ENCODE measurements at places on chromosomes 16 and 17.

GRCh38 chr17:27336184-27336583 lies 42.3 kb downstream of the WSB1 start:
- no peak for DNase-seq

DNA sequence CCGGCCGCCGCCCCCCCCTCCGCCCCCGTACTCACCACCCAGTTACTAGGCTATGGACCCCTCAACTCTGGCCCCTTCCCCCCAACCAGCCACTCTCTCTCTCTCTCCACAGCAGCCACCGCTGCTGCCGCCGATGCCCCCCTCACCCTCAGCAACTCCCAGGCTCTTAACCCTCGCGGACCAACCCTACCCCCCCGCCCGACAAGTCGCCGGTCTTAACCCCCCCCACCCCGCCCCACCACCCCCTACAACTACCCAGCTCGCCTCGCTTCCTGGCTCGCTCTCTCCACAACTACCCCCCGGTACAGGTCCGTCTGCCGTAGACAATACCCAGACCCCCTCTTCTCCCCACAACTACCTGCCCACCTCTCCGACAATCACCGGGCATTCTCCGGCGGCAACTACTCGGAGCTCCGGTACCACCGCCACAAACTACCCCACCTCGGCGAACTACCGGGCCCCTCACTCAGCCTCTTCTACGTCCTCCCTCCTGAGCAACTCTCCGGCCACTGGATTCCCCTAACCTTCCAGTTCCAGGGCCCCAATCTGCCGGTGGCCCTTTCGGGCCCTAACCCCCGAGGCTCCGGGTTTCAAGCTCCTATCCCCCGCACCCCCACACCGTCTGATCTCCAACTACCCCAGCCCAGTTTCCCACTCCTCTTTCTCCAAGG lies 702 bp downstream of the PHF23 start:
- peak; percentile 52 for DNase-seq

- DNase-seq, result no peak
Observed at GRCh38 chr17:39360537-39360936, 40.9 kb downstream of the FBXL20 start.

GRCh38 chr16:46714797-46715591 lies 25.5 kb downstream of the ORC6 start:
- no peak for DNase-seq

GRCh38 chr16:77840093-77840492 lies 51.7 kb downstream of the VAT1L start:
- DNase-seq, result no peak

DNA sequence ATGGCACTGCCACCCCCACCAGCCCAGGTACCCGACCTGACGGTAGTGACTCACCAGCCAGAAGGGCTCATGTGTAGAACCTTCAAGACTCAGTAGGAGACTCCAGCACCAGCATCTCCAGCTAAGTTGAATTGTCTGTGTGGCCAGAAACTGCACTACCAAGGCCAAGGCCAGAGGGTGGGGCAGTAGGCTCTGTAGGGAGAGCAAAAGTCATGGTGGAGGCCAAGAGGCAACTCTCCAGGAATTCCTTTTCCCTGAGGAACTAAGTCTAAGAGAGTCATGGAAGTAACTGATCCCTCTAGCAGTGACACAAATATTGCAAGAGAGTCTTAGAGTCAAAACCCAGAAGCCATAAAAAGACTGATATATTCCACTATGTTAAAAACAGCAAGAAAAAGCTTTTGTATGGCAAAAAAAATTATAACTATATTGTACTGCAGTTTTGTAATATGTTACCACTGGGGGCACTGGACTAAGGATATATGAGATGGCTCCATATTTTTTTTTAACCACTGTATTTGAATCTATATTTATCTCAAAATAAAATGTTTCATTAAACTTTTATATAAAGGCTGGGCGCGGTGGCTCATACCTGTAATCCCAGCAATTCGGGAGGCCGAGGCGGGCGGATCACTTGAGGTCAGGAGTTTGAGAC lies 30.2 kb upstream of the GUCY2D start:
- no peak for DNase-seq

GRCh38 chr16:72013888-72014581 lies 5.5 kb downstream of the DHODH start:
- no peak for DNase-seq

GRCh38 chr17:53088481-53088880 lies 734.2 kb upstream of the KIF2B start:
- DNase-seq, result no peak

GRCh38 chr16:22395960-22396359 lies 21.5 kb upstream of the CDR2 start:
- no peak for DNase-seq

DNA sequence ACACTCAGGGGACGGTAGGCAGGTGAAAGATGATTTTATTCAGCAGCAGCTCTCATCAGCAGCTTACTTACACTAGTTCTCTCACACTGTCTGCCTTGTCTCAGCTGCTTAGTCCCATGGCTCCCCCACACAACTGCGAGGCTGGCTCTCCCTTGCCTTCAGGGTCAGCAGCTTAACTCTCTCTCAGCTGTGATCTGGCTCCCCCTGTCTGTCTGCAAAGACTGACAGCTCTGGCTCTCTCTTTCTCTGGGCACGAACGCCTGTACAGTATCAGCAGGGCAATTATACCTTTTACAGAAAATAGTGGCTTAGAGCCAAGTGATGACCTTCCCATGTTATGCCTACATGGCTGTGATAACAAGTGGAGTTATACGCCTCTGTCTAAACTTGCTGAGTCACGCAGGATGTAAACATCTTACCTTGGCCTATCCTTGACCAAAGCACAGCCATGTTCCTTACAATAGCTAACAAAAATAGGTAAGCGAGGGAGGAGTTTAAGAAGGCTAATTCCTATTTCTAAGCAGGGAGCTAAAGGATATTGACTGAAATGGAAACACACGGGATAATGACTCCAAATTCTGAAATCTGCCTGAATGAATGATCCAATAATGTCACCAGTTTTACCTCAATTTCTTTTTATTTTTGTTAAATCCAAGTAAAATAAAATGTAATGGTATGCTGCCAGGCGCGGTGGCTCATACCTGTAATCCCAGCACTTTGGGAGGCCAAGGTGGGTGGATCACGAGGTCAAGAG lies 1.1 kb upstream of the NDUFAB1 start:
- DNase-seq, result peak; percentile 74

- no peak for DNase-seq
Observed at GRCh38 chr16:24270721-24271442, 14.7 kb downstream of the CACNG3 start.

DNA sequence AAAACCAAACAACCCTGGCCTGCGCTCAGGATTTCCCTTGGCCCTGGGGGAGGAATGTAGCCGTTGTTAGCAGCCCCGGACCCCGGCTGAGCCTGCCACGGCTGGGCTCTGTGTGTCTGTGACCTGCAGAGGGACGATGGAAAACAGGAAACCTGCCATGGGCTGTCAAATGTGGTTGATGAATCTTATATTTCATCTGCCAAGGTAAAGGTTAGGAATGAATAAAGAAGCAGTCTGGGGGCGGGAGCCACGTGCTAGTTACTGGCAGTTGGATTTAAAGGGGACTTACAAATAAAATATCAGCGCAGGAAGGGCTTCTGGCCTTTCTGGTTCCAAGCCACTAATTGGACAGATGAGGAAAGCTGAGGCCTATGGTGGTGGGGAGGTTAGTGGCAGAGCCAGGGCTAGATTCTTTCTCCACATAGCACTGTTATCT lies at the start of gene KRT23:
KRT23 (minus strand) TSS at position 263 of the 436 bp plus-strand sequence. CDS start 1,043 bp downstream, outside the sequence.
- DNase-seq, result peak; percentile 69

- no peak for DNase-seq
Observed at GRCh38 chr17:77146246-77146632, 5.5 kb downstream of the SEC14L1 start.

GRCh38 chr17:33674685-33675084 lies 381.6 kb upstream of the ASIC2 start:
- DNase-seq, result peak; percentile 62

GRCh38 chr16:11708421-11708820 lies 34.2 kb downstream of the TXNDC11 start:
- DNase-seq, result no peak

DNA sequence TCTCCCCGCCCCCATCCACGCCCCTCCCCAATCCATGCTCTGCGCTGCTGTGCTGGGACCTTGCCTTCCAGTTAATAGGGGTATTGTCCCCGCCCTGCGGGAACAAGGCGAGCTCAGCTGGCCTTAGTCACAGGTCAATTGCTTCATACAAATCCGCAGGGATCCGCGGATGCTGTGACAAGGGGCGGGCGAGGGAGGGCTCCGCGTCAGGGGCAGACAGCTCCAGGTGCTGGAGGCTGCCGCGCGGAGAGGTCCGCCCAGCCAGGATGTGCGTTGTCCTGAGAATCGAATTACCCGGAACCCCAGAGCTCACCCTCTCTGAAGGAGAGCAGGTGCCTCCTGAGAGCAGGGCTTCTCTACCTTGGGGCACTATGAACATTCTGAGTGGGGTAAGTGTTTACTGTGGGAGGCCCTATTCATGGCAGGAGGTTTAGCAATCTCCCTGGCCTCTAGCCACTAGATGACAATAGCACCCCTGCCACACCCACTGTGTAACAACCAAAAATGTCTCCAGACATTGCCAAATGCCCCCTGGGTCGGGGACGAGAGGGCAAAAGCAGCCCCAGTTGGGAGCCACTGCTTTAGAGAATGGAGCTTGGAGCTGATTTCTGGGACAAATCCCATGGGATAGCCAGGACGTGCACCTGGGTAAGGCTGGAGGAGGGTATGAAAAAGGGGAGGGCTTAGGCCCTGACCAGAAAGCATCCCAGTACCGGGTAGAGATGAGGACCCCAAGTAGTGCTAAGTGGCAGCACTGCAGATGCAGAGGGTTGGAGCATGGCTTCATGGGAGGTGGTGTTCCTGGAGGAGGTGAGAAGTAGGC lies 138.2 kb downstream of the CYLD start:
- peak; percentile 70 for DNase-seq

DNA sequence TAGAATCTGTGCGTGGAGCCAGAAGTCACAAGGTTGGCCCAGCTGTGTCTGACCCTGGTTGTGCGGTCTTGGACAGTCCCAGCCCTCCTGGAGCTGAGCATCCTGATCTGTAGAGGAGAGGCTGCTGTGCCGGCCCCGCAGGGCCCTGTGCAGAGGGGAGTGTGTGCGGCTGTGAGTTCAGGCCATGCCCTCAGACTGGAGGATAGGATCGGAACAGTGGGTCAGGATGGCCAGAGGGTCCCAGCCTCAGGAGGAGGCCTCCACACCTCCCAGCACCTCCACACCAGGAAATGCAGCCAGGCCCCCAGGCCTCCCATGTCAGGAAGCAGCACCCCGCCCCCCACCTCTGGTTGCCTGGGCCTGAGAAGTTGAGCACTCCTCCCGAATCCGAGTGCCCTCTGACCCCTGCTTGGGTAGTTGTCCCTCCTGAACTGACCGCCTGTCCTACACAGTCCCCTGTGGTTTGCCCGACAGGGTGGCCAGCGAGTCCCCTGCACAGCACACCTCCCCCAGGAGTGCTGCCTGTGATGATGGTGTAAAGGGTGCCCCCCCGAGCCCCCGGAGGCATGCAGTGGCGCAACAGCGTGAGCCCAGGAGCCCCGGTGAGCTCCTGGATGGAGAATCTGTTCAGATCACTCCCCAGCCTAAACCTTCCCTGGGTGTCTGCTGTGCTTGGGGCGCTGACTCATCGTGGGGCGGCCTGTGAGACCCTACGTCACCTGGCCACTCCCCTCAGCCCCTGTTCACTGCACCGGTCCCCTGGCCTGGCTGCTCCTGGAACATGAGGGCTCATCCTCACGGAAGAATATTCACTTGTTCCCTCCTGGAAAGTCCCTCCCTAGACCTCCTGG lies 285.2 kb downstream of the SEC14L1 start:
- DNase-seq, result no peak

DNA sequence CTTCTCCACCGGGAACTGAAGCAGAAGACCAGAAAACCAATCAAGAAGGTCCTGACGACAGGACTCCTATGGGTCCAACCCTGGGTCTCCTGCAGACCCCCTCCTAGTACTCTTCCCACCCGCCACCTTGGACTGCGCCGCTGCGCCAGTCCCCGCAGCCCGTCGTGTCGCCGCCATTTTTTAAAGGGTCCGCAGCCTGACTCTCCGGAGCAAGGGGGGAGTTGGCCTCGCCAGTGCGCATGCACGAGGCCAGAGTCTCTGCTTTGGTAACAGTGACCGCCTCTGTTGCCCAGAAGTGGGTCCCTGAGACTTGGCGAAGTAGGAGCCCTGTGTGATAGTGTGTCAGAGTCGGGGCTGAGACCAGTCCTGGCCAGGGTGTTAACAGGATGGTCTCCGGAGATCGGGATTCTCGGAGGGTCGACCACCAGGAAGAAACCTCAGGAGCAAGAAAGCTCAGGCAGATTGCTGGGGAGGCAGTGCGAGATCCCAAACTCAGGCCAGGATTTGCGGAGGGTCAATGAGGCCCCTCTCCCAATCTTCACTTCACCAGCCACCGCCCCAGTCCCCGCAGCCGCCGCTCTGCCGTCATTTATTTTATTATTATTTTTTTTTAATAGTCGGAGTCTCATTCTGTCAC lies 612.5 kb downstream of the KCNJ18 start:
- no peak for DNase-seq

- DNase-seq, result peak; percentile 25
Observed at GRCh38 chr17:52159246-52160135, 977 bp upstream of the CA10 start.

DNA sequence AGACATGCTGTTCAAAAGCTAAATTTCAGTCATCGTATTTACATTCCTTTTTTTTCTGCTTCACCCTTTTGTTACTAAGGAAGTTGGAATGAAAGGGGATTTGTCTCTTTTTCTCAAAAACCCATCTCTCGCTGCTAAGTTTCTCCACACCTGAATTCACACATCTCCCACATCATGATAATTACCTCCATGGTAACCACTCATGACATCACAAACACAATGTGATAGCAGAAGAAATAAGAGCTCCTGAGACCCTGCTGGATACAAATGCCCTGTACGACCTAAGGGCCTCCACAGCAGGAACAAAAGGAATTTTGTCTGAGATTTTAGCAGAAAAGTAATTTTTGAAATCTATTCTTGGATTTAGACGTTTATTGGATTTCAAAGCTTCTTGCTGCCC lies 82.6 kb upstream of the GNAO1 start:
- peak; percentile 81 for DNase-seq

- DNase-seq, result peak; percentile 53
Observed at GRCh38 chr17:81241648-81242420, 2.7 kb downstream of the NDUFAF8 start.

GRCh38 chr16:56852401-56852730 lies 12.6 kb upstream of the SLC12A3 start:
- DNase-seq, result no peak

DNA sequence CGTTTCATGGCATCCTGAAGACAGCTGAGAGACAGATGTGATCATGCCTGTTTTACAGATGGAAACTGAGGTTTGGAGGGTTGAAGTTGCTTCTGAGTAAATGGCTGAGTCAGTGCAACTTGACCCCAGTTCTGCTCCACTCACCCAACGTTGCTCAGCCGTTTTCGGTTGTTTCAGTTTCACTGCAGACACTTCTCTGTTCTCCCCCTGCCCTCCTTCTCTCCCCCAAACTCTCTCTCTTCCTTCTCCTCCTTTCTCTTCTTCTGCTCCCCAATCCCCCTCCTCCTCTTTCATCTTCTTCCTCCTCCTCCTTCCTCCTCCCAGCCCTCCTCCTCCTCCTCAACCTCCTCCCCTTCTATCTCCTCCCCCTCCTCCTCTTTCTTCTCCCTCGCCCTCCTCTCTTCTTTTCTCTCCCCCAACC lies 9.4 kb upstream of the CEP20 start:
- DNase-seq, result no peak

GRCh38 chr17:50913120-50913519 lies 47.0 kb upstream of the TOB1 start:
- no peak for DNase-seq

All from NCI-H69 (cell line).